ENCODE measurements at places on chromosomes 6 and 20.
A peak's percentile ranks its signal among the peaks of the same experiment; 100 is the strongest.

GRCh38 chr6:166325383-166326042 is 16.8 kb downstream of the SFT2D1 start:
- no peak for DNase-seq

DNA sequence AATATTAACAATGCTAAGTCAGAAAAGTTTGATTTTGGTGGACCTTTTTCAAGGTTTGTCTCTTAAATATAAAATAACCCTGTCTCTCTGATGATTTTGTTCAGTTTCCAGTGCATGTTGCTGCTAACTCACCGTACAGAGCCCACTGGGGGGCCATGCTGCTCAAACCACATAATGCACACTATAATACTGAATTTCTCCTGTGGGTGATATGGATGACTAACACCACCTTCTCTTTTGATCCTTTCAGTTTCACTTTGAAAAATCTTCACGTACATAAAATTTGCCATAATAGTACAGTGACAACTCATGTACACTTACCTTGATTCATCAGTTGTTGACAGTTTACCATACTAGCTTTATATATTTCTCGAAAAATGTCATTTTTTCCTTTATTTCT is 506.6 kb upstream of the MAN1A1 start:
- no peak for DNase-seq

DNA sequence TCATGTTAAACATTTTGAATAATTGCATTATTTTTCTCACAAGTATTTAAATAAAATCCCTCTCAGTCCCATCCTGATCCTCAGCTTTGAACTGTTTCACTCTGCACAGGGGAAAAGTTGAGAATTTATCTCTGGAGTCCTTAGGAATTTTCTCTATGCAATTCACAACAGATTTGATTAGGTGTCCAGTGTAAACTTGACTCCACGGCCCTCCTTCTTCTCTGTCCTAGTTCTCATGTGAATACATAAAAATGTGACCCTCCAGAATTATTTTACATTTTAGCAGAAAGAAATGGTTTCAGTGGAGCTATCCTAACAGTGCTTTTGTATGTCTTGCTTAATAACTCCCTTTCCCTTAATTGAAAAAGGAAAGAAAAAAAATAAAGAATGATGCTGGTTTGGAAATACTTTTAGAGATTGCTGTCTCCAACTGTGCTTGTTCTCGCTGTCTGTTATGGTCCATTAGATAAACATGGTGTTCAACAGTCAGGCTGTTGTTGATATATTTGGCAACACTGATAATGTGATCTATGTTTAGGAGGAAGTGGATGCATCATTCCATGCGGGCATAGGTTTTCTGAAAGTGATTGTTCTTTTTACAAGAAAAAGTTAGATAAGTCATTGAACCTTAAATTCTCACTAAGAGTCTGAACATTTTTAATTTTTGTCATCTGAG is 599.4 kb upstream of the CITED2 start:
- no peak for DNase-seq

DNA sequence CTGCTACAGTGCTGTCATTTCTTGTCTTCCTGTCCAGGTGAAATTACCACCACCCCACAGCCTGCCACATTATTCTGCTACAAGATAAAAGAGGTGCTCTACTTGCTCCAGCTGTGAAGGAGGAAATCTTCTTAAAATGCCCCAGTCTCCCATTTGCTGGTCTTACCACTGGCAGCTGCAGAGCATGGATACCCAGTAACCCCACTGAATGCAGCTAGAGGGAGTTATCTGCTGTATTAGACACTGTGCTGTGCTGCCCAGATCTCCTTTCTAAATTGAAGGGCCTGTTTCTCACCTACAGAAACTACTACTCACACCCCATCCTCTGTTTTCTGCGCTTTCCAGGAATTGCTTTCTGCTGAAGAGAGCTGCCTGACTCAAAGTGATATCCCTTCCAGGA is 517.8 kb downstream of the PKHD1 start:
- peak; percentile 54 for DNase-seq

- DNase-seq = peak; percentile 27
Measured at GRCh38 chr6:72246926-72247325, 360.6 kb downstream of the RIMS1 start.

- DNase-seq = no peak
Measured at GRCh38 chr6:37904590-37904989, 85.1 kb downstream of the ZFAND3 start.

DNA sequence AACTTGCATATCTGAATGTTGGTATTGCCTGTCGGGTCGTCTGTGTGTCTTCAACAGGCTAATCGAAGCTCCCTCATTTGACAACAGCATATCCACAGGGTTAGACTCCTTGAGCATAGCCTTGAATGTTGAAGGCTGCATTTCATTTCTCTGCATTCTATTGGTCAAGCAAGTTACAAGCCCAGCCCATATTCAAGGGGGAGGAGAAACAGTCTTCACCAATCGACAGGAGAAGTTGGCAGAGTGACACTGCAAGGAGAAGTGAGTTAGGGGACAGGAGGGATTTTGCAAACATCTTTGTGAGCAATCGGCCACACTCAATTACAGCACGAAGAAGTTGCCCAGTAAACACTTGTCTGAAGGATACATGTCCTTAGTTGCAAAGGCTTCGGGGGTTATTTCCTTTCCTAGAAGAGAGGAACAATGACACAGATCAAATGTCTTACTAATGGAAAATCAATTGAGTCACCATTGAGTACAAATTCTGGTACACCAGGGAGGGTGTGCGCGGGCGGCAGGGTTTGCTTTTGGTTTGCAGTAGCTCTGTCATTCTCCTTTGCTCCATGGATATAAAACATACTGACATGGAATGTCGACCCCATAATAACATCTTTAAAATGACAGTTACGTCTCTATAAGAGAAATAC is 60.6 kb upstream of the NT5E start:
- no peak for DNase-seq

DNA sequence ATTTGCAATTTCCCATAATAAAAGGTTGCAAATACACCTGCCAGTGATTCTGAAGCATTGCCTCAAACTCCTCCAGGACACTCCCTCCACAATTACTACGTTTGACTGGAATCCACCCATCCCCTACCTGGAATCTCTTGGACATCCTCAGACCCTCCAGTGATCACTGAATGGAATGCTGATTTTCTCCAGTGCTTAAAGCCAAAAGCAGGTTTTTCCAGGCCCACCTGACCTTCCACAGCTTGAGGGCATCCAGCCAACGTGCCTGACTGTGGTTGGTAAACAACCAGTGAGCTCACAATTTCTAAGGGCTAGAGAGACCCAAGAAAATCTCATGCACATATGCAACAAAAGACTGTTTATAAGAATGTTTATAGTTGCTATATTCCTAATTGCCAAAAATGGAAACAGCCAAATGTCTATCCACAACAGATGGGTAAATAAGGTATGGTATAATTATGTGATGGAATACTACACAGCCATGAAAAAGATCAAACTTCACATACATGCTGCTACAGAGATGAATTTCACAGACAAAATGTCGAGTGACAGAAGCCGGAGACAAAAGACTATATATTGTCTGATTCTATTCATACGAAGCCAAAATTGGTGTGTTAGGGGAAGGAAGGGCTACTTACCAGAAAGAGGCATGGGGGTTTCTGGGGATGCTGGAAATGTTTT is 147.1 kb upstream of the RREB1 start:
- DNase-seq = no peak
